ENCODE measurements at places on chromosomes 3 and 15. TPM values are rescaled to one million over a fixed set of nuclear protein-coding genes. Genes with fewer than 3 reads are reported as not detected.
A peak's percentile ranks its signal among the peaks of the same experiment; 100 is the strongest.

DNA sequence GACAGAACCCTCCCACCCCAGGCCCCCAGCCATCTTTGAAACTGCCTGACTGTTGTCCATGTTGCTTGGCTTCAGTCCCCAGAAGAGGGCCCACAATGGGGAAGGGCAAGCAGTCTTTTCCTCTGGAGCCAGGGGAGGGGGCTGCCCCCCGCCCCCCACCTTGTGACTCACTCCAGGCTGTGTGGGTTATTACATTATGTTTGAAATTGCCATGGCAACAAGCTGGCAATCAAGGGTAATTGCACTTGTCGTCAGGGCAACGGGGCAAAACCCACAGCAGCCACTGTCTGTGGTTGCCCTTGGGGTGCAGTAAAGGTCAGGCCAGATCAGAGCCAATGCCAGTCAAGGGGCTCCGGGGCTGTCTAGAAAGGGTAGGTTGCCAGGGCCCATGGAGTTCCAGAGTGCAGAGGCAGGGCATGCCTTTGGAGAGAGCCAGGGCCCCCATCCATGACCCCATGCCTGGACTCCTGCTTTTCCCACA, 3.1 kb upstream of the CAMKV start:
- DNase-seq: no peak

DNA sequence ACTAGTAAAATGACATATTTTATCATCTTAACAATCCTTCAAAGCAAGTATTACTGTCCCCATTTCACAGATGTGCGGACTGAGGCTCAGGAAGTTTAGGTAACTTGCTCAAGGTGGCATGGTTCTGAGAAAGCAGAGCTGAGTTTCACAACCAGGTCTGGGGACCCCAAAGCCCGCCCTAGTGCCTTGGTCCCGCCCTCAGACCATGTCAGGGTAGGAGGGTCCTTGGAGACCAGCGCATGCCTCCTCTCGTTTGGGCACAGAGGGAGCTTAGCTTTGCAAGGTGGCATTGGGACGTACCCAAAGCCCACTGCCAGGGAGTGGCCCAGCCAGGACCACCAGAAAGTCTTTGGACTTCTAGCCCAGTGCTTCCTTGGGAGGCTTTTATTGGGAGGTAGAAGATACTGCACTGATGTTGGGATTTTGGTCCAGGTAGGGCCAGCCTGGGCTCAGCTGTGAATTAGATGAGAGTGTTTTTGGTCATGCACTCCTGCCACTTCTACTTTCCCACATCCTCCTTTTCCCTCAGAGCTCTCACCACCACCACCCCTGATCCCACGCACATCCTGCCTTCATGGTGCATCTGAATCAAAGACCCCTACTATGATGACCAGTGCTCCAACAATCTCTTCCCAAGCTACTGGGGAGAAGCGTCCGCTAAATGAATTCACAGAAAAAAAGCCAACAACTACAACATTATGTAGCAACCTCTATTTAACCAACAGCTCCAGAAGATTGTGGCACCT, 307.9 kb downstream of the TLE3 start:
- DNase-seq: no peak

FGF12 gene
- 10.9 TPM for total RNA-seq

ATP13A5 gene
- not detected for total RNA-seq

DNA sequence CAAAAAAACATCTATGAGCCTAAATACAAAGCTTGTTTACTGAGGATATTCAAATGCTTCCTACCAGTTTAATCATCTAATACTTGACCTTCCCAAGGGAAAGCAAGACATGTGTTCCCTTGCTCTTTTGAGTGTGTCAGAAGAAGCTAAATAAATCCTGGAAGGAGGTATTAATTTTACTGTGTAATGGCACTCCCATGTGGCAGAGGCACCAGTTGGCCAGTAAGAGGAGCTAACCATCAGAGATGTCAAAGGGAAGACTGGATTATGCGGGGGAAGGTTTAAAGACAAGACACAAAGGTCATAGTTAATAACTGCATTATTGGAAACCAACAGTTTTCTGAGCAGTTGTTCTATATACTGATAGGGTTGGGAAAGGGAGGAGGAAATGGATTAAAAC, 125.1 kb downstream of the SUCLG2 start:
- no peak for DNase-seq

GRCh38 chr15:88142121-88142520, 114.4 kb downstream of the NTRK3 start:
- no peak for DNase-seq

- no peak for DNase-seq
Observed at GRCh38 chr15:57548835-57549234, 42.9 kb upstream of the MYZAP start.

DNA sequence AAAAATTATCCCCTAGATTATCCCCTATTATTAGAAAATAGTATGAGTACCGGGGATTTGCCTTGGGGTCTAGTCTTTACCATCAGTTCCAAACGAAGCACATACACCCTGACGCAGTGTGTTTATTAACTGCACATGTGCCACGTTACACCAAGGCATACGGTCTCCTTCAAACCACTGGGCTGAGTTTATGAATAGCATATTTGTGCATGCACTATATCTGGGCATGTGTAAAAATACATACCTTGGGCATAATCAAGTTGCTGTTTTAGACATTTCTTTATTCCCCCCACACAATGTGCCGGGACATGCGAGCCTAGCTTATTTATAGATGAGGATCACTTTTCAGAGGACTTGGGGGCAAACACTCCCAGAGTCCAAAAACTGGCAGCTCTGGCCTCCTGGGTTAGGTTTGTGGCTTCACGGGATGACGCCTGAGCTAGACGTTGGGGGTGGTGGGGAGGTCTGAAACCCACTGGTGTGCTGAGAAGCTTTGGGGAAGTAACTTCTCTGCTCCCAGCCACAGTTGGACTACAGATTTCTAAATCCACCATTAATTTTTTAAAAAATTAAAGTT, 16.2 kb downstream of the IGDCC4 start:
- DNase-seq: no peak

- DNase-seq: no peak
Observed at GRCh38 chr3:12870942-12871341, 29.6 kb upstream of the RPL32 start.

- DNase-seq: no peak
Observed at GRCh38 chr3:53671192-53671960, 174.8 kb downstream of the CHDH start.

- no peak for DNase-seq
Observed at GRCh38 chr3:72763751-72764440, 84.3 kb downstream of the SHQ1 start.

DNA sequence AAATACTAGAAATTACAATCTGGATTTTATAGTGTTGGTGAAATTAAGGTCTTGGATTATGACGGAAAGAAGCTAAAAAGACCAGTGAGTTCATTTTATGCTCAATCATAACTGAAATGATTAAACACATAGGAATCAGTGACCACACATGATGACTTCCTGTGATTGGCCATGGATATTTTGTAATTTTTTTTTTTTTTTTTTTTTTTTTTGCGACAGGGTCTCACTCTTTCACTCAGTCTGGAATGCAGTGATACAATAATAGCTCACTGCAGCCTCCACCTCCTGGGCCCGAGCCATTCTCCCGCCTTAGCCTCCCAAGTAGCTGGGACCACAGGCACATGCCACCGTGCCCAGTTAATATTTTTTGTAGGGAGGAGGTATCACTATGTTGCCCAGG, 47.4 kb downstream of the PAQR5 start:
- DNase-seq: no peak

DYNLT2B gene
- 5.3 TPM for total RNA-seq

DNA sequence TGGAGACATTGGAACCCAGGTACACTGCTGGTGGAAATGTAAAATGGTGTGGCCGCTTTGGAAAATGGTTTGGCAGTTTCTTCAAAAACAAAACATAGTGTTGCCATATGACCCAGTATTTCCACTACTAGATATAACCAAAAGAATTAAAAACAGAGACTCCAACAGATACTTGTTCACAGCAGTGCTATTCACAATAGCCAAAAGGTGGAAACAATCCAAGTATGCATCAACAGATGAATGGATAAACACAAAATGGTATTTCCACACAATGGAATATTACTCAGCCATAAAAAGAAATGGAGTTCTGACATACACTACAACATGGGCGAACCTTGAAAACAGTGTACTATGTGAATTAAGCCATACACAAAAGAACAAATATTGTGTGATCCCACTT, 59.4 kb upstream of the TIMP4 start:
- DNase-seq: no peak

- no peak for DNase-seq
Observed at GRCh38 chr3:134294302-134295280, 43.9 kb upstream of the RYK start.

- DNase-seq: no peak
Observed at GRCh38 chr3:65548848-65549625, 489.7 kb downstream of the MAGI1 start.

DNA sequence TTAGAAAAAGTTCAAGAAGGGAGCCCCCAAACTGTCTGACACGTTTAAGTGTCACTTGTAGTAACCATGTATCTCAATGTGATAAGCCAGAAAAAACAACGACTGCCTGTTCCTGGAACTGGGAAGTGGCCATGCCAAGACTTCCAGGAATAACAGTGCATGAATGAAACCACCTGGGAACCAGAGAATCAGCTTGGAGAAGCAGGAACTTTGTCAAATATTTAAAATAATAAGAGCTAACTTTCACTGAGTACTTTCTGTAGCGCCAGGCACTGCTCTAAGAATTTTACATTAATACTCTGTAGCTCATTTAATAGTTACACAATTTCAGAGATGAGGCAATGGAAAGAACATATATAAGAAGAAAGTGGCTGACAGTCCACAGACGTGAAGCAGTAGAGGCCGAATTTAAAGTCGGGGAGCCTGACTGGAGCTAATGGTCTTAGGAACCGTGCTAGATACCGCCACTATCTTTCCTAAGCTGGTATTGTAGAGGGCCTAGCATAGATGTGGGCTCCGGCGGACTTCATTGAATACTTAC, 876 bp downstream of the PLSCR1 start:
- DNase-seq: no peak

SOX14 gene
- not detected for total RNA-seq

DNA sequence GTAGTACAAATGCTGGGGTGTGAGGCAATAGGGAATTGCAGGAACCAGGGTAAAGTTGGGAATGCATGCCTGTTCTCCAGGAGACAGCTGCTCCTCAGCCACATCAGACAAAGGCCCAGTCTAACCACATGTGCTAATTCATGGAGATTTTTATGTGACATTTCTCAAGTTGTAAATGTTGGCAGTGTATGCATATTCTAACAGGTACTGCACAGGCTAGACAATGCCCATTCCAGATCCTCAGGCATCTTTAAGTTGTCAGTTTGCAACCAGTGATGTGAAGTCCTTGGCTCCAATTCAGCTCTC, 84.9 kb downstream of the EEFSEC start:
- peak; percentile 60 for DNase-seq

GRCh38 chr3:172228036-172228415, 188.6 kb downstream of the FNDC3B start:
- no peak for DNase-seq

GRCh38 chr3:33578325-33579177, 138.3 kb upstream of the UBP1 start:
- peak; percentile 2 for DNase-seq

DNA sequence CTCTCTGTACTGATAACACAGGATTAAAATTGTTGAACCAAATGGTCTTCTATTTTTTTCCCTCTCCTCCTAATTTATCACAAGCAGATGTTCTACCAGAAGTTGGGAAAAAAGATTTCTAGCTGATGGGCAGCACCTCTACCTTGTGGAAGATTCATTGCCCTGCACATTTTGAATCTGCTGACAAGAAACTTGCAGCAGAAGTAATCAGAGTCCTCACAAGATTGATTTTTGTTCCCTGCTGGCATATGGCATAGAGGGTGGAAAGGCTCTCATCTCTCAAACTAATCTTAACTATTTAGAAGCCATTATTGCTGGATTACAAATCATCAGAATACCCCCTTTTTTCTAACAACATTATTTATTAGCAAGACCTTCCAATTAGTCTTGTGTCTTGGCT, 148.9 kb upstream of the MEIS2 start:
- no peak for DNase-seq

- DNase-seq: no peak
Observed at GRCh38 chr3:73563896-73564582, 60.7 kb downstream of the PDZRN3 start.

AHSG gene
- total RNA-seq: not detected

CTDSPL gene
- total RNA-seq: 124 TPM

EIF3J gene
- total RNA-seq: 117 TPM
